Left renal cortex interstitium (tissue), 4 donors: ENCODE measurements at places on chromosomes 1 and 21. TPM values are rescaled to one million over a fixed set of nuclear protein-coding genes. Genes with fewer than 3 reads are reported as not detected.

The LHX8 gene
- polyA plus RNA-seq: not detected

The PTBP2 gene
- polyA plus RNA-seq: 69.1 TPM

The OR2T12 gene
- 0.04 TPM for polyA plus RNA-seq

The S100A14 gene
- polyA plus RNA-seq: 27.0 TPM

The EDN2 gene
- polyA plus RNA-seq: 0.95 TPM

The SYPL2 gene
- 14.0 TPM for polyA plus RNA-seq

The OR6N1 gene
- not detected for polyA plus RNA-seq

The LRRC39 gene
- 4.1 TPM for polyA plus RNA-seq

The SAMD13 gene
- polyA plus RNA-seq: 5.5 TPM

The HPDL gene
- 4.0 TPM for polyA plus RNA-seq

The RHBG gene
- polyA plus RNA-seq: 8.0 TPM

The SELE gene
- 0.43 TPM for polyA plus RNA-seq

The IBA57 gene
- polyA plus RNA-seq: 4.1 TPM

The LCE3E gene
- not detected for polyA plus RNA-seq

The RPTN gene
- polyA plus RNA-seq: not detected

The CELA3B gene
- polyA plus RNA-seq: not detected

The OR2T35 gene
- not detected for polyA plus RNA-seq

The PDC gene
- not detected for polyA plus RNA-seq

The UFC1 gene
- polyA plus RNA-seq: 155 TPM

The SPRR4 gene
- not detected for polyA plus RNA-seq

The IL24 gene
- polyA plus RNA-seq: 0.27 TPM
